Stimulated activated CD4-positive, alpha-beta T cell treated with anti-CD3 and anti-CD28 coated beads, Interleukin-15, amount 100 ng/mL, for 1 hour (primary cell): ENCODE measurements at places on chromosomes 3 and 15.
A peak's percentile ranks its signal among the peaks of the same experiment; 100 is the strongest.

GRCh38 chr15:99671926-99672635 is 61.2 kb downstream of the LYSMD4 start:
- no peak for DNase-seq

DNA sequence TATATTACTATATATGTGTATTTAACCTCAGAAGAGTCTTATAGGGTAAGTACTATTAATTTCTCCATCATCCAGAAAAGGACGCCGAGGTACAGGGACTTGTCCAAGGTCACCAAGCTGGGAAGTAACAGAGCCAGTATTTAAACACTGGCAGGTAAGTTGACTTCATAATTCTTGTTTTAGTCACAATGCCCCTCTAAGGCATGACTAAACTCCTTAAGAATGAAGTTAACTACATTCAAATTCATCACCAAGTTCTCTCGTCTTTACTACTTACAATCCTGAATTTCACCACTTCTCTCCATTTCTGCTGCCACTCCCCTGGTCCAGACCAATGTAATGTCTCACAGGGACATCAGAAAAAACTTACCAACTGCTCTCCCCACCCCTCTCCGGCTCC is 312.1 kb downstream of the GRM7 start:
- DNase-seq = no peak

DNA sequence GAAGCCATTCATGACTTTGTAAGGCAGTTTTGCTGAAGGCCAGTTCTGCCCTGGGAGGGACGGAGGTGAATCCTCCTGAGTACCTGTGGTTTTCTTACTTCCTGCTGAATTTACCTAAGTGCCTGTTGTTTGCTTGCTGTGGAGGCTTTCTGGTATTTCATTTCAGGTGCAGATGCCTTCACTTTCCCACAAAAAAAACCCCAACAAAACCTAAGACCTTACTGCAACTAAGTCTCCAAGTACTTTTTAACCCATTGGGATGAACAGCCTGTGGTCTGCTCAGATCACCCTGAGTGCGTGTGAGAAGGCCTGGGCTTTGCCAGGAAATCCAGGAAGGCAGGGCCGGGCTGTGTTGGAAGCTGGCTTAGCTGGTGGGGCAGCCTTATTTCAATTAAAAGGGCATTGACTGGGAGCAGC is 65.3 kb downstream of the IGF1R start:
- no peak for DNase-seq

DNA sequence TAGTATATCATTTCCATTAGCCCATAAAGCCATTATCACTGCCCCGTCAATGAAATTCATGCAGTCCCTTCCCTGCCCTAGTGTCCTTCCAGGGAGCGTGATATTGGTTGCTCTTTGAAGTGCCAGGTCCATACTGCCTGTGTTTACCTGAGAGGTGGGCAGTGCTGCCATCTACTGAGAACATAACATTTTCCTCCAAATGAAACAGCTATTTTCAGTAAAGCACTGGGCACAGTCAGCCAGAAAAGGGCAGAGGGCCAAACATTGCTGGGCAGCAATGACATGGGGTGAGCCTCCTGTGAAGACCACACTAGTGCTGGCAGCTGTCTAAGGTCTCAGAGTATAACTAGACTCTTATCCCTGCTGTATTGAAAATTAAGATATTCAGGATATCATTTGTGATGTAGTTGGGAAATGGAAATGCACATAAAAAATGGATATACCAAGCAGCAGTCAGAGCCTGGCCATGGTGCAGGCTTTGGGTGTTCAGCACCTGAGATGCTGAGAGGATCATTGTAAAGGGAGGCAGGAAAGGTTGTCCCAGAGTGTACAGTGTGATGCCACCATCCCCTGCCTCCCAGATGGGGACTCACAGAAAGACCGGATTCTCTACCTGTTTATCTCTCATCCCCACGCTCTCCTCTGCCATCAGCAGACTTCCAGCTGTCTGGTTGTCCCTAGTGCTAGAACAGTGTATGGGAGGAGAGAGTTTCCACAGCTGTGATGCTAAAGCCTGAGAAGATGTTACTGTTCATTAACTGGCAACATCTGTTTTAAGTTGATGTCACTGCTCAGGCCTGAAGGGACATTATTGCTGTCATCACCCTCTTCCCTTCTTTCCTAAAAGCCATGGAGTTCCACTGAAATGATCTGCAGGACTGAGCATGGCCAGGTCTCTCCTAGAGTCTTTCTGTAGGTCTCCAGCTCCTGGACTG is 108.8 kb downstream of the ARNT2 start:
- no peak for DNase-seq

- no peak for DNase-seq
Measured at GRCh38 chr3:72352176-72352575, 496.1 kb downstream of the SHQ1 start.

DNA sequence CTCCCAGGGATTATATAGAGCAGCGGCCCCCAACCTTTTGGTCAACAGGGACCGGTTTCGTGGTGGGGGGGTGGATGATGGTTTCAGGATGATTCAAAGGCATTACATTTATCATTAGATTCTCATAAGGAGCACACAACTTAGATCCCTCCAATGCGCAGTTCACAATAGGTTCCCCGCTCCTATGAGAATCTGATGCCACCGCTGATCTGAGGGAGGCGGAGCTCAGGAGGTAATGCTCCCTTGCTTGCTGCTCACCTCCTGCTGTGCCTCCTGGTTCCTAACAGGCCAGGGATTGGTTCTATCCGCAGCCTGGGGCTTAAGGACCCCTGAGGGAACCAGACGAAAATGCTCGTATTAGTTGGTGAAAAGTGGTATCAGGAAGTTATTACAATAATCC is 1.3 kb upstream of the HACD2 start:
- peak; percentile 3 for DNase-seq

GRCh38 chr3:58414538-58415197 is 19.0 kb downstream of the PDHB start:
- no peak for DNase-seq

- DNase-seq = no peak
Measured at GRCh38 chr3:63029921-63030320, 154.7 kb upstream of the CADPS start.

DNA sequence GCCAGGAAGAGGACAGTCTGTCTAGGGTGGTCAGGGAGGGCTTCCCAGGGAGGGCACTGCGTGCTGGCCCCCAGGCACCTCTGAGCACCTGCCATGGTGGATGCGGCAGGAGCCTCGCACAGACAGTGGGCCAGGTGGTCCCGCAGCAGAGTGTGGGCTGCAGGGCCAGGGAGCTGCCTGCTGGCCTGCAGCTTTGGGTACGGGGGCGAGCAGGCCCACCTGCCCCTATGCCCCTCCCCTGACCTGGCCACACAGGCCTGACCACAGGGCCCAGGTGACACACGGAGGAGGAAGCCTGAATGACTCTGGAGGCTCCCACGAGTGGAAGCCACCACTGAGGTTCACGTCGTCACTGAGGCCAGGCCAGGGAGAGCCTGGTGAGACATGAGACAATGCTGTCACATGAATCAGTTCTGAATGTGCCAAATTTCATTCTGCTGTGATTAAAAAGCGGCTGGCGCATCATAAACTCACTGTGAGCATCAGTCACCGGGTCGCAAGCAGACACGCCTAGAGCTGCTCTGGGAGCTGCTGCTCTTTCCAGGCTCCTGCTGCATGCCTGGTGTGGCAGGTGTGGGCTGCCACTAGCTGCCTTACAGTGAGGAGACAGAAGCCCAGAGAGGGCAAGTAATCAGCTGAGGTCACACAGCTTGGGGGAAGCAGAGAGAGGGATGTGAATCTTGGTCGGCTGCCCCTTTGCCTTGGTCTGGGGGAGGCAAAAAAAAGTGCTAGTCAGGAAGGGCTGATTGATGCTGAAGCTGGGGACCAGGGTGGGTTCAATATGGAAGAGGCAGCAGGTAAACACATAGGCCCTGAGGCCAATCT is 39.5 kb upstream of the IQSEC1 start:
- DNase-seq = no peak

- DNase-seq = no peak
Measured at GRCh38 chr3:167394003-167394402, 13.9 kb upstream of the ZBBX start.

- DNase-seq = no peak
Measured at GRCh38 chr3:127953091-127954035, 38.3 kb downstream of the KBTBD12 start.

- DNase-seq = no peak
Measured at GRCh38 chr3:16936676-16937230, 52.0 kb downstream of the PLCL2 start.
